ENCODE measurements at places on chromosomes 5 and 9. TPM values are rescaled to one million over a fixed set of nuclear protein-coding genes. Genes with fewer than 3 reads are reported as not detected.

The CCL19 gene
- total RNA-seq = not detected

The NRG2 gene
- total RNA-seq = 2.0 TPM

The ZNF883 gene
- total RNA-seq = 1.1 TPM

The ZFYVE16 gene
- 14.3 TPM for total RNA-seq

The SLC45A2 gene
- total RNA-seq = not detected

The MLANA gene
- not detected for total RNA-seq

The POU5F2 gene
- total RNA-seq = 0.02 TPM

The PCDHGC5 gene
- 0.03 TPM for total RNA-seq

The ZDHHC11 gene
- 22.3 TPM for total RNA-seq

The PRRT1B gene
- total RNA-seq = not detected

The C9orf50 gene
- not detected for total RNA-seq

The KIAA0825 gene
- 0.71 TPM for total RNA-seq

The ADAMTS2 gene
- total RNA-seq = 0.08 TPM

The UNC5A gene
- total RNA-seq = 0.77 TPM

The F2RL1 gene
- total RNA-seq = 215 TPM

The ADAMTS6 gene
- 0.15 TPM for total RNA-seq

The GRXCR2 gene
- not detected for total RNA-seq

The ANGPTL2 gene
- total RNA-seq = not detected

The ANKRD31 gene
- total RNA-seq = 0.06 TPM

The C5orf52 gene
- total RNA-seq = not detected

The MYMK gene
- not detected for total RNA-seq

The URM1 gene
- total RNA-seq = 77.2 TPM

The PCDHGA6 gene
- total RNA-seq = 0.12 TPM

The SLC6A7 gene
- total RNA-seq = 0.02 TPM

The TRPM6 gene
- total RNA-seq = 2.5 TPM

The SHISAL2B gene
- not detected for total RNA-seq

The IQGAP2 gene
- 1.9 TPM for total RNA-seq

The HEMGN gene
- not detected for total RNA-seq

The OBP2B gene
- total RNA-seq = not detected

The GRM6 gene
- not detected for total RNA-seq

The GEMIN5 gene
- total RNA-seq = 19.0 TPM

The PDE4D gene
- 41.8 TPM for total RNA-seq

The GLRA1 gene
- total RNA-seq = not detected

The ABCA1 gene
- 4.3 TPM for total RNA-seq

The CDH6 gene
- total RNA-seq = 0.12 TPM

The ARL14EPL gene
- total RNA-seq = 0.10 TPM

The PITX1 gene
- 31.8 TPM for total RNA-seq

The PCDHB15 gene
- 0.05 TPM for total RNA-seq

The SPATA31C1 gene
- total RNA-seq = not detected

The ADCY2 gene
- total RNA-seq = not detected

The IL33 gene
- 0.27 TPM for total RNA-seq

The GRIN3A gene
- total RNA-seq = not detected
